ENCODE measurements at places on chromosomes 4 and X. TPM values are rescaled to one million over a fixed set of nuclear protein-coding genes. Genes with fewer than 3 reads are reported as not detected.

DNA sequence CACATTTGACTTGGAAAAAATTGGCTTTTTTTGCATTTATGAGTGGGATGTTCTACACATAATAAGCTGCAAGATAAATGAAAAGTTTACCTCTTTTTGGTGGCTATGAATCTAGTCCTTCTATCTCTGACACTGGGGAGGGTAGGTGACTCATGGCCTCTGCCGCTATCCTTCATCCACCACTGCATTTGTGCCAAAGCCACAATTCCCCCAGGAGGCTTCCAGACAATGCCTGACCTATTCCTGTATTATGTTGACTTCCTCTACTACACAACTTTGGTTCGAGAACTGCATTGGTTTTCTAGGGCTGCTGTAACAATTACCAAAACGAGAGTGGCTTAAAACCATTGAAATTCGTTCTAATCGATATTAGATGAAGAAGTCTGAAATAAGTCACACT, 245.6 kb downstream of the TRAM1L1 start:
- DNase-seq, result no peak

- DNase-seq, result no peak
These were observed 176.5 kb downstream of the GPM6A start for GRCh38 chr4:175635546-175635945.

- DNase-seq, result no peak
These were observed 632.4 kb upstream of the BOD1L1 start for GRCh38 chr4:14259936-14260335.

GRCh38 chr4:1523506-1523905, 117.3 kb upstream of the NKX1-1 start:
- no peak for DNase-seq

- no peak for DNase-seq
These were observed 1036.2 kb upstream of the GRID2 start for GRCh38 chr4:91267543-91267942.

The MAGEA8 gene
- total RNA-seq, result not detected
